Sigmoid colon (tissue), 7 donors: ENCODE measurements at places on chromosomes 1 and 21. TPM values are rescaled to one million over a fixed set of nuclear protein-coding genes. Genes with fewer than 3 reads are reported as not detected.

DNA sequence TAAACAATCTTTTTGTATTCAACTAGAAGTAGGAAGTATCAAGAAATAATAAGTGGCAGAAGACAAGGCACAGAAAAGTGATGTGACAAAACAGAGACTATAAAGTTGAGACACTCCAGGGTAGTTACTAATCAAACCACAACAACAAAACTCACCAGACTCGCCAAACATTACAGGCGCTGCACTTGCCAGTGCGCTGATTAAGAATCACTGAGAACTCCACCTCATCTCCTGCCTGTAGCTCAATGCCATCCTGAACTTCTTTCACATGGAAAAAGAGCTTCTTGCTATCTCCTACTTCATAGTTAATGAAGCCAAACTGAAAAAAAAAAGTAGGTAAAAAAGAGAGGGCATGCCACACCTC lies 2.8 kb upstream of the NRAS start:
- no peak for DNase-seq

The CNR2 gene
- not detected for total RNA-seq

The TTC39A gene
- 0.14 TPM for total RNA-seq

- DNase-seq, result no peak
Observed at GRCh38 chr1:160710517-160711252, 937 bp downstream of the CD48 start.

The LIPI gene
- not detected for total RNA-seq

- no peak for DNase-seq
Observed at GRCh38 chr1:41591891-41592290, 107.4 kb upstream of the EDN2 start.

GRCh38 chr1:229857585-229857984 lies 209.5 kb upstream of the GALNT2 start:
- no peak for DNase-seq

GRCh38 chr1:239233626-239234025 lies 152.7 kb upstream of the CHRM3 start:
- DNase-seq, result no peak

GRCh38 chr1:100147875-100148274 lies 14.9 kb downstream of the TRMT13 start:
- DNase-seq, result no peak

The TNFRSF14 gene
- 56.3 TPM for total RNA-seq

- peak; percentile 92 for DNase-seq
Observed at GRCh38 chr1:220882061-220882891, 3.0 kb downstream of the HLX start.

The MAN1C1 gene
- 32.1 TPM for total RNA-seq

The SAMD11 gene
- total RNA-seq, result 4.2 TPM

DNA sequence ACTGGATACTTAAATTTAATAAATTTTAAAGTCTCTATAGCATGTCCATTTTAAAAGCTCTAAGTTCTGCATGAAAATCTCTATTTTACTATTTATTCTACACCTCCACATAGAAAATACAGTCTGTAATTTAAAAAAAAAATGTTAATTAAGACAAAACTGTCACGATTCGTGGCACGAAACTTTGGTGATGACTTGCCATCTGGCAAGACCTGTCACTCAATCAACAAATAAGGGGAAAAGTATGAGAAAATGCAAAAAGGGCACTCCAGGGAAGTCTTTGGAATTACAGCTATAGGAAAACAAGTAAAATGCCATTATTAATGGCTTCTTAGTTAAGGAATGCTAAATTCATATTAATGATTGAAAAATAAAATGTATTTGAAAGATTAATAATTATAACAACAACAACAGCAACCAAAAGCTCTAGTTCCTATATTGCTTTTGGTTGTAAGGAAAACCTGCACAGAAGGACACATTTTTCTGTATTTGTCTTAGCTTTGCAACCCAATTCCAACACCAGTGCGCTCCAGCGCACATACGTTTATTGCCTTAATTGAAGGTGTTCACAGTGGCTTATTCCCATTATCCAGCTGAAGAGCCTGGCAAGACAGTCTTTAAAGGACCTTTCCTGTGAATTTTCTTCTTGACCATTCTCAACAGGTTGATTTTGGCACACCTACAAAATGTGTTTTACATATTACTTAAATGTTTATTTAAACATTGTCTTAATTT lies 107.8 kb downstream of the PLPPR5 start:
- no peak for DNase-seq

The MCOLN3 gene
- 10.8 TPM for total RNA-seq

GRCh38 chr1:98991127-98992012 lies 13.3 kb downstream of the PLPPR5 start:
- no peak for DNase-seq

DNA sequence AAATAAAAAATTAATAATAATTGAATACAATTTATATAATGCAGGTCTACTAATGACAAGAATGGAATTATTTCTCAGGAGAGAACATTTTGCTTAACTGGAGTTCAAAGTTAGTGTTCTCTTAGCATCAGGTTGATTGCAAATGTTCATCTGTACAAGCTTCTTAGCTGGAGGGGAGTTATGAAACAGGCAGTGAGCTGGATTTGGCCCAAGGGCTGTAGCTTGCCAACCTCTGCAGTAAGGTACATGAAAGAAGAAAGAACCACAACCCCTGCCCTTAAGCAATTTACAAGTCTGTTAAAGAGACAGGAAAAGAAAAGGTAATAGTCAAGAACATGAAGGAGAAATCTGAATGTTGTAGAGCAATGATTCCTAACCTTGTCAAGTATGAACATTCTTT lies 17.0 kb downstream of the LPGAT1 start:
- peak; percentile 85 for DNase-seq

- no peak for DNase-seq
Observed at GRCh38 chr21:17793246-17794123, 25.7 kb downstream of the C21orf91 start.

DNA sequence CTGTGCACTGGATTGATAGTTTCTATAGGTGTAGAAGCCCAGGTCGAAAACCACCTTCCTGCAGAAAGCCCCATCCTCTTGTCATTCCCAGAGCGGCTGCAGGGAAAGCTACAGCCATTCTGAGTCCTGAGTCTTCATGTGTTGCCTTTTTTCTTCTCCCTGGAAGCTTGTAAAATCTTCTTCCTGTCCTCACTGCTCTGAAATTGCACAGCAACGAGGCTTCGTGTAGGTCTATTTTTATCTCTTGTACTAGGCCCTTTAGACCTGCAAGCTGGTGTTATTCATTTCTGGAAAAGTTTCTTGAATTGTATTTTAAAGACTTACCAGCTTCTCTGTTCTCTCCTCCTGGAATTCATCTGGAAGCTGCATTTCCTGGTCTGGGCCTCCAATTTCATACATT lies 44.2 kb upstream of the ETS2 start:
- no peak for DNase-seq

GRCh38 chr1:4109628-4109940 lies 209.5 kb upstream of the C1orf174 start:
- DNase-seq, result peak; percentile 51

The NBPF10 gene
- total RNA-seq, result 1.2 TPM

GRCh38 chr1:152543820-152544219 lies 22.8 kb downstream of the LCE3E start:
- no peak for DNase-seq

DNA sequence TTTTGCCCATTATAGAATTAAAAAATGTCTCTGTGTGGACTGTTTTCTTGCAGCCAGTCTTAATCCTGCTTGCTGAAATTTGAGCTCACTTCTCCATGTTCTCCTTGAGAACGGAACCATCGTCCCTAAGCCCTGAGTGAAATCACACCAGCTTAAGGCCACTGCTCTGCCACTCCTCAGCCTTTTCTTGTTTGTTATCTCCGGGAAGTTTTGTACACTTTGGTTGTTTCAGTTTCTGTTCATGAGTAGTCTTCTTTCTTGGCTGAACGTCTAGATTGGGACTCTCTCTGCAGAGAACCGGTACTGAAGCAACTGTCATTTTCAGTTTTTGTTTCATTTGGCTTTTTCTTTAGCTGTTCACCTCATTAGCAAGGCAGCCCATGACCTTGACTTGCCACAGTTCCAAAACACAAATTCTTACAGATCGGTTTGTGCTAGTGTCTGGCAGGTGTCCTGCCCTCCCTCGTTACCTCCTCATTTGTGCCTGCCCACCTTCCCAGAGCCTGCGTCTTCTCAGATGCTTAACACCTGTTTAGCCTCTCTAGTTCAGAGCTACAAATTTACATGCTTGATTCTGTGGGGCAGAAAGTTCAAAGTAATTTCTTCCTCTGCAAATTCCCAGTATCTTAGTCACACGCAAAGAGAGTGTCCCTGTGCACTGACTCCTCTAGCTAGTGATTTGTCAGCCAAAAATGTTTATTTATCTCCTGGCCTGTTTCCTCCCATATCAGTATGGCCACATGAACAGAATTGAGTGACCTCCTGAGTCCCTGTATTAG lies 12.4 kb downstream of the PSEN2 start:
- DNase-seq, result no peak

- DNase-seq, result no peak
Observed at GRCh38 chr1:22936681-22937080, 36.0 kb downstream of the LACTBL1 start.

- no peak for DNase-seq
Observed at GRCh38 chr1:229043115-229043514, 227.8 kb upstream of the RAB4A start.

The KRTAP10-5 gene
- total RNA-seq, result not detected

DNA sequence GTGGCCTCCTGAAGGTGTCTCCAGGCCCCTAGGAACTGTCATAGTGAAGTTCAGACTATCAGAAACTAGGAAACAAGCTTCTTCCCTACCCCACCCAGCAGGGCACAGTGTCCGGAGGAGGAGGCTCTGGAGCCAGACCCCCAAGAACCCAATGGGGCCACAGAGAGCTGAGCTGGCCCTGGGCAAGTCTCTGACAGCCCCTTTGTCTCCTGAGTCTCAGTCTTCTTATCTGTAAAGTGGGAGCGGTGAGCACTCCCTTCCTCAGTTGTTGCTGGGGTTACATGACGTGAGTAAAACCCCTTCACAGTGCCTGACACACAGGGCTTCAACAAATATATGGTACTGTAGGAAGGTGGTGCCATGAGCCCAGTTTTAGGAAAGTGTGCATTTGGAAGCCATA lies 675.8 kb downstream of the MATN1 start:
- DNase-seq, result no peak

DNA sequence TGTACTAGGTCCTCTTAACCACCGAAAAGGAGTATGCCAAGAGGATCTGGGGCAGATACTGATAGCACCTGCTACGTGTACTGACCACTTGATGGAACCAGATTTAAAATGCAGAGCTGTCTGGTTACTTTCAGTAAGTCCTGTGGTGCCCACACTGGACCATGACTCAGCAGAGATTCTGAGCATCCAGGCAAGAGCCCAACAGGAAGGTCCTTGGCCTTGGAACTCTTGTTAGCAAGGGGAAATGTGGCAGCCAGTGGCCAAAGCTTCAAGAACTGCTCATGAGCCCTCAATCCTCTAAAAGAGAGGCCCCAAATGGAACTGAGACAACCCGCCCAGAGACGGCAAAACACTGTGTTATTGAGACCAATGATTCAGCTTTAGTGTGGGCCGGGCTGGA lies 4.2 kb upstream of the GJB5 start:
- no peak for DNase-seq

DNA sequence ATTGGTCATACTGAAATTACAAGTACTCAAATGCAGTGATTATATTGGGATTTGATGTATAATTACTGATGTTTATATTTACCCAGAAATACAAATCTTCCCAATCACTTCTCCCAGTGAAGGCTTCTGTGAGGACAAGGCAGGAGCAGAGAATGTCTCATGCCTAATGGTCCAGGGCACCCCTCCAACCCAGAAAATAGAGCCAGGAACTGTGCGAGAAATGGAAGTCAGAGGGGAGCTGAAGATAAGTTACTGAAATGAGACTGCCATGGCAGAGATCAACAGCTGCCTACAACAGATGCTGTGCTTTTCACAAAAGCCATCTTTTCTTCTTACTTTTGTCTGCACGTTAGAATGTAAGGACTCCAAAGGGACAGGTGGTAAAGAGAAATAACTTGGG lies 171.2 kb downstream of the TTLL7 start:
- no peak for DNase-seq

The KCNN3 gene
- total RNA-seq, result 27.7 TPM

DNA sequence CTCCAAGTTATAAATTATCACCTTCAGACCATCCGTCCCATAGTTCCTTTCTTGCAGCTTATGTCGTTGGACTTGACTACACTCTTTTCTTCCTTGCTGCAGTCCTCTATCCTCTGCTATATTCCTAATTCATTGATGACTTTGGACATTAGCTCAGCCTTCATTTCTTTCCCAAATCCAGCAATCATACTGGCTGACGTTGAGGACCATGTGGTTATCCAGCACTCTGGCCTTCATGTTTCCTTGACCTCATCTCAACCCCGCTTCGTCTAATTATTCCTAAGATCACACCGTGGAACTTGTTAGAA lies 27.4 kb downstream of the RAD54L start:
- no peak for DNase-seq

DNA sequence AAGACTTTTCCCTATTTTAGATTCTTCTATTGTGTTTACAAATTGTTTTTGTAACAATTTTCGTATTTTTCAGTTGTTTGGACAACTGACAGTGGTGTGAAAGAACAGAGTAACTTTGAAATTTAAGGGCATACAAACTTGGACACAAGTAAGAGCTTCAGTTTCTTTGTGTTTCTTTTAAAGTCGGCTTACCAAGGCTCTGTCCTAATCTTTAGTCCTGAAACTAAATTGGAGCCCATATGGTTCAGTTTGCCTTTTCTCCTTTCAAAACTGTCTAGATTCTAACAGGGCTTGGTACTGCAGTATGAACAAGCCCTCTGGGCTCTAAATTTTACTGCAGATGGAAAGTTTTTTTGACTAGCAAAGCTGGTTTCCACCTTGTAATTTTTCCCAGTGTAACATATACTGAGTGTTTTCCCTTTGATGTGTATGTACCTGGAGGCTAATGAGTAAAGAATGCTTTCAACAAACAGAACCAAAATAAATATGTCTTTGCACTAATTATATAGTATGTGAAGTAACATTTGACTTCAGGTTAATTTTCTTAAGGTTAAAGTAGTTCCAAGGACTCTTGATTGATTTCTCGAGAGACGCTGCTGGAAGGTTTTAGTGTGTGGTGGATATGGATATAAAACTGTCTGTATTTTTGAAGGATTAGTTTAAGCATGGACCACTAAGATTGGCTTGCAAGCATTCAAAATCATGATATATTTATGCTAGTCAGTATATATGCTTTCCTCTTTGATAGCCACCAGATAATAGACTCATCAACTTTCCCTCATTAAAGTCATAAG lies 4.1 kb downstream of the SNX27 start:
- no peak for DNase-seq
